GM19239 (cell line): ENCODE measurements at places on chromosomes 1 and 21.

DNA sequence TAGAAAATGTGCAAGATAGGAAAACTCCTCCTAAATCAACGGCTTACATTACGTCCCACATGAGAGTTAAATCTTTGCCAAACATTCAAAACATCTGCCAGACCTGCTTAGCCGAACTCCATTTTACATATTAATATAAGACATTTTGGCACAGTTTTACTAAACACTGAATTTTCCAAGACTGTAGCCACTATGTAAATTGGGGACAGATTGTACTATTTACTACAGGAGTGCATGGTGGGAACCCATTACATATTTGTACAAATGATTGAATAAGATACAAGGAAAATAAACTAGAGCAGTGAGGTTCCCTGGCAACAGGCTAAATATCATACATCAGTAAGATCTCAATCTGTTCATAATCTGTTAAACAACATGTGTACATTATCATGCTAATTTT, 1234.4 kb downstream of the KCNT2 start:
- DNase-seq: no peak

DNA sequence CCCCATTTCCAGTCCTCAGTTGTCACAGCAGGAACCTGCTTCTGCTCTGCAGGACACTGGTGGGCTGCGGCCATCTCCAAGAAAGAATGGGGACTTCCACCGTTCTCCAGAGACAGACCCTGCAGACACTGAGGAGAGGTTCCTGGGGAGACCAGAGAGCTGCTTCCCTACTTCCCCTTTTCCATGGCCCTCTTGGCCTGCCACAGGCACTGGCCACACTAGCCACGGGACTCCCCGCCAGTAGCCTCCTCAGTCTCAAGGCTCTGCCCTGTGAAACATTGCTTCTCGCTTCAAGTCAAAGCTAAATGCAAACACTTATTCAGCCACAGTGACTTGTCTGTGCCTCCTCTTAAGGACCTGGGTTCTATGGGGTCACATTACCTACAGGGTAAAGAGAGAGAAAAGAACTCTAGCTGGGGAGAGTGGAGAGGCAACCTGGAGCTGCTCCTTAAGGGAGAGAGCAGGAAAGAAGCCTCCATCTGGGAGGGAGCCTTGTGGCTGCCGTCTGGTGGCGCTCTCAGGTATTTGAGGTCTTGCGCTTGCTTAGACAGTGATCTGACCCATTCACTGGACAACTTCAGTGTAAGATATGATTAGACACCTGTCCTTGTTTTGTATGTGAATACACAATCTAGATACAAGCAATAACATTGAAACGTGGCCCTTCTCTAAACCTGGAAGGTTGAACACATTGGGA, 5.4 kb upstream of the SLAMF8 start:
- DNase-seq: no peak

DNA sequence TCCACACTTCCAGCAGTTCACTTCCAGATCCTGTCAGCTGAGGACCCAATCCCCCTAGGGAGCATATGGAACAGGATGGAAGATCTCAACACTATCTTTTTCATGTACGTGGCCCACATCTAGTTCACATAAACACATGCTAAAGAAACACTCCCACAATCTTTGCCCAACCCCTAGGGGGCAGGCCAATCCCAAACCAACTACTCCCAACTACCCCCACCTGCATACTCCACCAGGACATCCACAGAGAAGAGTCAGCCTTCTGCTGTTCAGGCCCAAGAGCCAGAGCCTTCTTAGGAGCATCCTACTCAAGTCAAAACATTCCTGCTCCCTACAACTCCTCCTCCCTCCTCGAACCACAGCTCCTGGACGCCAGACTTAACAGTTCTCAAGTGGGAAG, 5.6 kb upstream of the SLC5A9 start:
- no peak for DNase-seq

GRCh38 chr1:55931081-55931940, 648.1 kb downstream of the PLPP3 start:
- no peak for DNase-seq

DNA sequence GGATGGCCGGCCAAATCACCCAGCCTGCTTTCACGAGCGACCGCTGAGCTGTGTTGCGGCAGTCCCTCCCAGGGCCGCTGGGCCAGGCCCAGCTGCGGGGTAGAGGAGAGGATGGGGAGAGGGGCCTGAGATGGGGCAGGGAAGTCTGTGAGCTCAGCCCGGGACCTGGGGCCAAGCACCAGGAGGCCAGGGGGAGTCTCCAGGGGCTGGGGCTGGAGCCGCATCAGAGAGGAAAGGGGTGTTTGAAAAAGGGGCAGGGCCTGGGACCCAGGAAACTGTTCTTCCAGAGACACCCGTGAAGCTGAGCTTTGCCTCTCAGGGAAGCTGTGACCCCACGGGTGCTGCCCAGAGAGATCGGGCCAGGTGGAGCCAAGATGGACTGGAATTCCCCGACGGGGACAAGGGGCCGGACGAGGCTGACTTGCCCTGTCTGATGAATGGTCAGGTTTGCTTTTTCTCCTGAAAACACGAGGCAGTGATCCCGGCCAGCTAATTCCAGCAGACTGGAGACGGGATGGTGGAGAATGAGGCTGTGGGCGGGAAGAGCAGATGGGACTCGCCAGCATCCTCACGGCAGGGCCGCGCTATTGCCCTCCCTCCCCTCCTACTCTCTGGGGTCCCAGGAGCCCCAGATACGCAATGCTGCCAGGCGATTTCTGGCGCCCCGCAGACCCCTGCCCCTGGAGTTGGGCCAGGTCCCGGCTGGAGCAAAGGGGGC, 40.3 kb upstream of the COL18A1 start:
- DNase-seq: no peak

- no peak for DNase-seq
Measured at GRCh38 chr1:218348628-218349071, 3.5 kb downstream of the TGFB2 start.

DNA sequence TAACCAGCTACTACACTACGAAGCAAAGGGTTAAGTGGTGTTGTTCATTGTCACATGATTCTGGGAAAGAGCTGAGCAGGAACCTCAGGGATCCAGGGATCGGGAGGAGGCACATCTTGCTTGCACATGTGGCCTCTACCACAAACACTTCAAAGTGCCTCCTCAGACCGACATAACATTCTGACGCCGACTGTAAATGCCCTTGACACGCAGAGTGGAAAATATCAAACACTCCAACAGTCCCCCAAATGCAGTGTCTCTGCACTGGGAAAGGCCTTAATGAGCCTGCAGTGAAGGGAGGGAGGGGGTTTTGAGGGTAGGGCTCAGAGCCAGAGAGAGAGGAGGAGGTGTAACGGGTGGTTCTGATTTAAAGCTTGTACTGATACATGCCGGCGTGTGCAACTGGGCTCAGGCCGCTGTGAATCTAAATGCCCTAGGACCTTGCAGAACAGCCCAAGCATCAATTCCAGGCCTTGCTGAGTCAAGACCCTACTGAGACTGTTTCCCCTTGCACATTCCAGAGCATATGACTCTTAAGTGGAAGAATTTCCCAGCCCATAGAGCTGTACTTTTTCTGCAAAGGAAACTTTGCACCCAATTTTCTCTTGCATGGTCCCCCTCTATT, 163.7 kb downstream of the NTMT2 start:
- no peak for DNase-seq

DNA sequence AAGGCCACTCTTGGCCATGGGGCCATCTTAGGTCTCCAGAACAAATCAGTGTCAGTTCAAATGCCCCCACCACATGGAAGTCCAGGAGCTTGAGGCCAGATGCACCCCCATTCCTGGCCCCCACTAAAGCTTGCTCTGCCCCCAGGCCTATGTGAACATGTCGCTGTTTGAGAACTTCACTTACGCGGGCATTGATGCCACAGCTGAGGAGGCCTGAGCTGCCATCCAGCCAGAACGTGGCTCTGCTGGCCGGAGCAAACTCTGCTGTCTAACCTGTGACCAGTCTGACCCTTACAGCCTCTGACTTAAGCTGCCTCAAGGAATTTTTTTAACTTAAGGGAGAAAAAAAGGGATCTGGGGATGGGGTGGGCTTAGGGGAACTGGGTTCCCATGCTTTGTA, 15.1 kb upstream of the MPL start:
- DNase-seq: no peak

GRCh38 chr1:198054510-198054909, 102.3 kb upstream of the NEK7 start:
- no peak for DNase-seq

- DNase-seq: no peak
Measured at GRCh38 chr1:64186138-64186897, 17.1 kb upstream of the UBE2U start.

GRCh38 chr1:169121146-169121923, 14.8 kb downstream of the ATP1B1 start:
- DNase-seq: no peak

DNA sequence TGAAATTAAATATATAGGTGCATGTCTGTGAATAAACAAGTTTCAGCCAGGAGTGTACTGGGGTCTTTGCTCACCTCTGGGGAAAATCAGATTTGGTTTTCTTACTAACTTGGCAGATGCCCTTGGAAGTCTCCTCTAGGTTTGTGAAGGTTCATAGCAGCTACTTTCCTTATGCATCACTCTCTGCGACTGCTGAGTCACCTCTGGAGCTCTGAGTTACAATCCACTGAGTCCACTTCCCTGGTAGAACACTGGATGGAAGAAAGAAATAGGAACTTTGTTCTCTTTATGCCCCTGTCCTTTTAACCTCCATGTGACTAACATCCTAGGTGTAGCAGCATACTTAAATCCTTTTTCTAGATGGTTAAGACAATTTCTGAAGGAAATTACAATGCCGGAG, 4.4 kb upstream of the FASLG start:
- DNase-seq: no peak

DNA sequence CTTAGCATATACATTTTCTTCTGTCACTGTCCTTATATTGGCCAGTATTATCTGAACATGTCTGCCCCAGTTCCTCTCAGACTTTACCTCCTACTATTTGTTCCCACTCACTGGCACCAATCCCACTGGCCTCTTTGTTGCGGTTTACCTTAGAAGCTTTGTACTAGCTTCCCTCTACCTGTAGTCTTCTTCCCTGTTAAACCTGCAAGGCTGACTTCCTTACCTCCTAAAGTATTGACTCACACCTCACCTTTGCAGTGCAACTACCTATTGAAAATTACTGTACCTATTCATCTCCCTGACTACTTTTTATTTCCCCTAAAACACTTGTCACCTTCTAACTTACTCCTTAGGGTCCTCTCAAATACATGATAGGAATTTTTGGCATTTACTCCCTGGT, 111.1 kb downstream of the CLEC20A start:
- DNase-seq: no peak

- no peak for DNase-seq
Measured at GRCh38 chr1:53448241-53448841, 10.9 kb upstream of the DMRTB1 start.

GRCh38 chr1:15139654-15140350, 13.7 kb upstream of the TMEM51 start:
- DNase-seq: no peak

DNA sequence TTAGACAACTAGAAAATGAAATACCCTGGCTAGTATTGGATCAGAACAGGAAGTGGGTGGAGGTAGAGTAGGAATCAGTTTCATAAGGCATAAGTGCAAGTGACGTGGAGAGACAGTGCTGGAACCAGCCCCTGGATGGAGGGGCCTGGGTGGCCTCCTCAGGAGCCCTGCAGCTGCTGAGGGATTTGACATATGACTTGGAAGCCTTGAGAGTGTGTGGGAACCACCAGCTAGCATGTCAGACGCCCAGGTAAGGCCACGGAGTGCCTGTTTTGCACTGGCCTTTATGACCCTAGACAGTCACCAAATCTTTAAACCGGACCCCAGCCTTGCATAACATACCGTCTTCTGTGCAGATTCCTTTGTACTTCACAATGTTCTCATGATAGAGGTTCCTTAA, 94.4 kb downstream of the RAVER2 start:
- no peak for DNase-seq

GRCh38 chr1:53705446-53706096, 33.4 kb downstream of the GLIS1 start:
- no peak for DNase-seq

GRCh38 chr1:54940042-54940441, 40.4 kb upstream of the TMEM61 start:
- no peak for DNase-seq

DNA sequence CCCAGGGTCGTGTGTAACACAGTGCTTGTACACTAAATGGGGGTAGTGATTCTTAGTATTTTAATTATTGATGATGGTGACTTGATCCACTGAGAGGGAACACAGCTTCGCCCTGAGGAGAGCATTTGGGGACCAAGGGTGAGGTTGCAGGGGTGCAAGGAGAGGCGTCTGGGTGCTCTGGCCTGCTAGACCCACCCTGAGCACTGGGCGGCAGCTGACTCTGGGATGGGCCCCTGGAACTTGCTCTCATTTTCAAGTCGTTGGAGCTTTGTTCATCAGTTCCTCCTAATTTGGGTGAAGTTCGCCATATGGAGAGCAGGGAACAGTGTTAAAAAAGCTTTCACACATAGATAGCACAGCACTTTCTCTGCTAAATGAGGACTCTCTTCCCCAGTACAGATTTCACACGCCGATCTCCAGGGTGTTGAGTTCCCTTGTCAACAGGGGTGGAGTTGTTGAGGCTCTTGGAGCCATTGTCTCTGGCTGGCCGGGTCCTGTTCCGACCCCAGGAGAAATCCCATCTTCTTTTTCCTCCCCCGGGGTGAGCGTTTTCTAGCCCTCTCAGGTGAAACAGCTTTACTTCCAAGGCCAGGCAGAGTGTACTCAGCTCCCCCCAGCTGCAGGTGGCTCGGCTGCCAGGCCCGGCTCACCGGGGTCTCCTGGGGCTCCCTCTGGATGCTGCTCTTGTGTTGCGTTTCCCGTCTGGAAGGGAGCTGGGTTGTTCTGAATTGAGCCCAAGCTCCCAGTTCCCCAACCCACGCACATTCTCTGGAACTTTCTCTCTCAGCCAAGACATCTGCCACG, 367.4 kb downstream of the RPS6KC1 start:
- DNase-seq: no peak

- no peak for DNase-seq
Measured at GRCh38 chr1:205546541-205546940, 42.1 kb downstream of the CDK18 start.

GRCh38 chr1:115666702-115667101, 24.9 kb downstream of the VANGL1 start:
- DNase-seq: no peak

DNA sequence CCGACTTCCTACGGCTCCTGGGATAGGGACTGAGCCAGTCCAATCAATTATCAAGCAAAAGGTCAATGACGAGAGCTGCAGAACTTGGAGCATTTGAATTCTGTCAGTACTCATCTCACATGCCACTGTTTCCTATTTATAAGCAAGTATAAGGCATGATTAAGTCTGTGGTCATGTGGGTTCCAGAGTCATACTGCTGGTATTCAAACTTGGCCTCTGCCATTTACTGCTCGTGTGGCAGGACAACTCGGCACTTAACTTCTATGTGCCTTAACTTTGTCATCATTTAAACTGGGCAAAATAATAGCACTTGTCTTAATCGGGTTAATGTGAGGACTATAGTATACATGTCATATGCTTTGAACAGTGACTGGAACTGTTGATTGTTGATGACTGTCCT, 44.9 kb upstream of the TNFSF18 start:
- DNase-seq: no peak

- no peak for DNase-seq
Measured at GRCh38 chr1:178241837-178242236, 147.9 kb downstream of the RASAL2 start.
